ENCODE measurements at places on chromosomes 12 and 14.

GRCh38 chr12:64836856-64837255 lies 12.4 kb downstream of the TBC1D30 start:
- DNase-seq, result no peak

GRCh38 chr12:82517027-82517426 lies 158.7 kb downstream of the METTL25 start:
- DNase-seq, result no peak

DNA sequence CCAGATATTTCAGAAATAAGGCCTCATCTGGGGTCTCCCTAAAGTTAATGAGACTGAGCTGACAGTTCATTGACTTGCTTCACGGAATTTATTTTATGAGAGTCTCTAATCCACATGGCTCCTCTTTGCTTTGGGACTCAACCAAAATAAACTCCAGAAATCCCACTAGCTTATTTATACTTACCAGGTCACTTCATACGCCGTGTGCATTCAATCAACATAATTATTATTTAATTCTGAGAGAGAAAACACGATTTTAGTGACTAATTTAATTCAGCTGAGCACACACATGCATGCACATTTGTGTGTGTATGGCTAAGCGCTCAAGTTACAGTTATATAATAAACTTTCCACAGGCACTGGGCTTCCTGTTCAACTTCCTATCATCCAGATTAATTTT lies 333.4 kb upstream of the CCDC196 start:
- no peak for DNase-seq

GRCh38 chr14:34214961-34215360 lies 247.1 kb downstream of the SPTSSA start:
- no peak for DNase-seq

- DNase-seq, result no peak
Measured at GRCh38 chr12:53074999-53075370, 4.2 kb downstream of the SPRYD3 start.

Data from activated gamma-delta T cell treated with anti-CD3 and anti-CD28 coated beads, Interleukin-2, amount 50 U/mL, for 16 hours (primary cell).